ENCODE measurements at places on chromosomes 13 and 19.

DNA sequence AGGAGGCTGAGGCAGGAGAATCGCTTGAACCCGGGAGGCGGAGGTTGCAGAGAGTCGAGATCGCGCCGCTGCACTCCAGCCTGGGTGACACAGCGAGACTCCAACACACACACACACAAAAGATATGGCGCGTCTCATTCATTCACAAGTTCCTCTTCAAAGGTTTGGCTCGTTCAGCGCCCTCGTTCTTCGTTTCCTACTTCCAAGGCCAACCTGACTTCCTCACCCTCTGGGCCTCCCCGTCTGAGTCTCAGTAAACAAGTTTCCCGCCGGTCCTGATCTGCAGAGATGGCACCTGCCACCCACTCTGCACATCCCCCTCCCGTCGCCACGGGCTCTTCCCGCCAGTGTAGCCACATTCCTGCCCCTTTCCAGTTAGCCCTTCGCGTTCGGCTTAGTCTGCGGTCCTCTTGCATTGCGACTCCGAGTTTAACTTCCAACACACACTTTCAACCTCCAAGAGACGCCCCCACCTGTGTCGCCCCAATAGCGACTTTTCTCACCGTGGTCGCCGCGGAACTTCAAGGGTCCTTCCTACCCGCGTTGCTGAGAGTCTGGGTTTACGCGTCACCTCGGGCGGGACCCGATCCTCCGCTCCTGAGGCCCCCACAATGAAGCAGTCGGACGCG, 1.3 kb upstream of the BSG start:
- DNase-seq: peak; percentile 20

DNA sequence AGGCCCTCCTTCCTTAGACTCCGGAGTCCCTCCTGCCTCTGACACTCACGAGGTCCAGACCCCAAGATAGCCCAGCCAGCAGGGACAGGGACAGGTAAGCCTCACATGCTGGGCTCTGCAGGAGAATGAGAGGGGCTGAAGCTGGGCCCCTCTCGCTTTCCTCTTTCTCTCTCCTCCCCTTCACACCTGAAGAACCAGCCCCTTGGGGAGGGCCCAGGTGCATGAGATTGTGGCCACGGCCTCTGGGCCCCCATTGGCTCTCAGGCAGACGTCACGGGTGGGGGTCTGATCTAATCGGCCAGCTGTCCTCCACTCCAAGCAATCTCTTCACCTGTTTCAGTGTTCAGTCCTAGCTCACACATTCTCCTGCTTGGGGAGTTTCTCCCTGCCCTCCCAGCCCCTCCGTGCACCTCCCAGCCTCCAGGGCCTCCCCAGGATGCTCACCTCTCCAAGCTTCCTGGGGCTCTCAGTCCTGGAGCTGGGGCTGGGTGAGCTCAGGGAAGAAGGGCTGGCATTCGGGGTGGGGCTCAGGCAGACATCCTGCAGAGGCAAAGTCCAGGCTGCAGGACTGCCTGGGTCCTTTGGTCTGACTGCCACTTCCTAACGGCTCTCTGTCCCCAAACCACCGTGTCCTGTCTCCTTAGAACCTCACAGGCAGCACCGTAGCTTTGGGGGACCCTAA, 2.8 kb downstream of the TMEM150B start:
- no peak for DNase-seq

- DNase-seq: no peak
Measured at GRCh38 chr13:44236801-44237207, 136.8 kb upstream of the SERP2 start.

GRCh38 chr19:43681821-43682220, 11.9 kb upstream of the PLAUR start:
- no peak for DNase-seq
